ENCODE measurements at places on chromosomes 7 and 10. TPM values are rescaled to one million over a fixed set of nuclear protein-coding genes. Genes with fewer than 3 reads are reported as not detected.

The CYP2W1 gene
- total RNA-seq = not detected

- H3K4me3 ChIP-seq = no peak overlapping the region
- H3K27ac ChIP-seq = no peak overlapping the region
- no peak for DNase-seq
- no peaks in the 10 kb centered on the region for H3K27me3 ChIP-seq
Measured at GRCh38 chr10:112349521-112350085, 24.3 kb upstream of the ACSL5 start.

GRCh38 chr10:9301148-9301547 is 1246.7 kb downstream of the GATA3 start:
- no peaks in the 10 kb centered on the region for H3K4me1 ChIP-seq
- no peak overlapping the region for H3K27ac ChIP-seq
- H3K27me3 ChIP-seq = no peaks in the 10 kb centered on the region
- no peak overlapping the region for H3K4me3 ChIP-seq
- H3K36me3 ChIP-seq = no peaks in the 10 kb centered on the region

- H3K4me3 ChIP-seq = no peak within 1 kb of the TSS
- H3K27me3 ChIP-seq = no peaks in the 10 kb centered on the region
- H3K36me3 ChIP-seq = no peaks in the 10 kb centered on the region
- no peak within 1 kb of the TSS for H3K27ac ChIP-seq
Measured at GRCh38 chr7:105963038-105963667, at the start of gene CDHR3. CDHR3 (plus strand) TSS chr7:105963264; CDS start chr7:105963319, 55 bp downstream.

DNA sequence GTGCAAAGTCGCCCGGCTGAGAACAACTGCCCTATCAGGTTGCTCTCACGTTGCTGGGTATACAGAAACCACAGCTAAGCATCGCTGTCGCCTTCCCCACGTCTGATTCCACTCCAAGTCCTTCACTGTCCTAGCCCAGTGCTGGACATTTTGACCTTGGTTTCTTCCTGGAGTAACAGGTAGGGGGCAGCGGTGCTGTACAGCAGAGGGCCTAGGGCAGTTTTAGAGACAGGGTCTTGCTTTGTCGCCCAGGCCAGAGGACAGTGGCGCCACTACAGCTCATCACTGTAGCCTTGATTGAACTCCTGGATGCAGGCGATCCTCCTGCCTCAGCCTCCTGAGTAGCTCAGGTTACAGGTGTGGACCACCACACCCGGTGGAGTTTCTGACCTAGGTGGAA is 2.6 kb downstream of the CLDN15 start:
- no peaks in the 10 kb centered on the region for H3K36me3 ChIP-seq
- no peaks in the 10 kb centered on the region for H3K27me3 ChIP-seq
- no peak overlapping the region for H3K27ac ChIP-seq
- DNase-seq = no peak
- H3K4me3 ChIP-seq = no peak overlapping the region
- H3K4me1 ChIP-seq = peaks cover 9% of the 10 kb centered on the region

The PKD2L1 gene
- total RNA-seq = not detected

The SFTPA2 gene
- total RNA-seq = not detected

GRCh38 chr10:61835069-61835945 is 66.2 kb upstream of the ARID5B start:
- H3K27ac ChIP-seq = no peak overlapping the region
- no peaks in the 10 kb centered on the region for H3K27me3 ChIP-seq
- H3K36me3 ChIP-seq = no peaks in the 10 kb centered on the region

GRCh38 chr10:99996671-99997648 is 12.8 kb downstream of the DNMBP start:
- peaks cover 21% of the 10 kb centered on the region for H3K4me1 ChIP-seq
- H3K4me3 ChIP-seq = no peak overlapping the region

The LRRD1 gene
- total RNA-seq = not detected

GRCh38 chr7:36360244-36360643 is 29.4 kb upstream of the ANLN start:
- H3K27me3 ChIP-seq = peaks cover 18% of the 10 kb centered on the region
- H3K27ac ChIP-seq = no peak overlapping the region
- H3K4me1 ChIP-seq = no peaks in the 10 kb centered on the region
- H3K36me3 ChIP-seq = no peaks in the 10 kb centered on the region
- DNase-seq = no peak

GRCh38 chr10:124705817-124706461 is 38.2 kb downstream of the FAM53B start:
- H3K4me3 ChIP-seq = no peak overlapping the region
- H3K4me1 ChIP-seq = peaks cover 95% of the 10 kb centered on the region
- DNase-seq = no peak

The SPDYE6 gene
- total RNA-seq = not detected

The CHN2 gene
- total RNA-seq = 2.4 TPM

DNA sequence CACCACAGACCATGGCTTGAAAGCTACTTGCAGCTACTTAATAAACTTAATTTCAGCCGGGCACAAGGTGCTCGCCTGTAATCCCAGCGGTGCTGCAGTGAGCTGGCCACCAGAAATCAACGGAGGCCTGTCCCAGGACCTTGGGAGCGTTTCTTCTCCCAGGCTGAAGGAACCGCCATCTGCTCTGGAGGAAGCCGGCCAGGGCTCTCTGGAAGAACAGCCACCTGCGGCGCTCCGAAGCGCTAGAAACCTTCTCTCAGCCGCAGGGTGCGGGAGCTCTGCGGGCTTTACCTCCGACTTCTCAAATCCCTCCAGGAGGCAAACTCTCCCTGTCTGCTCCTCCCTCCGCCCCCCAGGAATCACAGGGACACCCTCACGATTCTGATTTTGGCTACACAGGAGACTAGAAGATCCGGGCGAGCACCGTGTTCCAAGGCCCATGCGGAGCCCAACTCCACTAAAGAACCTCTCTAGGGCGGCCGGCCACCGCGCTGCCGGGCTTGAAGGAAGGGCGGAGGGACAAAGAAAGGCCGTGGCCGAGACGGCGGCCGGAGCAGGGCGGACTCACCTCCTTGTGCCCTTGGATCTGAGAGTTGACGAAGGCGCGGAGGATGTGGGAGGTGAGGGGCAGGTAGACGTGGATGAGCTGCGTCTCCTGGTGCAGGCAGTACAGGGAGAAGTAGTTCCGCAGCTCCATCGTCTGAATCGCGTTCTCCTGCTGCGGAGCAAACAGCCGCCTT is 14.4 kb downstream of the NUDT1 start:
- H3K4me1 ChIP-seq = peaks cover 7% of the 10 kb centered on the region
- H3K27ac ChIP-seq = no peak overlapping the region

DNA sequence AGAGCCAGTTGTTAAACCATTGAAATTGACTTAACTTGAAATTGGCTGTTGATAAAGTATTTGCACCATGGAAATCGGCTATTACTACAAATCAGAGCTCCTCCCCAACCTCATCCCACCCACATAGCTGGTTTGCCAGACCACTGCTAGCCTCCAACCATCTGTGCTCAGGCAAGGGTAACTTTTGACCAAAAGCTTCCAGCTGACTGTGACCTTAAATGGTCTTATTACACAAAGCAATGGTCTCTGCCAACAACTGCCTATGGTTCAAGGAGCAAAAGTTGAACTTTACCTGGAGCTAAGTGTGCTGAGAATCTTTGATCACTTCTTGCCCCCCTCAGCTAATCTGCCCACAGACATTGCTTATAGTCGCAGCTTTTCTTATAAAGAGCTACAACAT is 48.5 kb upstream of the ADRB1 start:
- no peak for DNase-seq
- peaks cover 69% of the 10 kb centered on the region for H3K27me3 ChIP-seq
- H3K4me1 ChIP-seq = peaks cover 13% of the 10 kb centered on the region
- H3K36me3 ChIP-seq = no peaks in the 10 kb centered on the region
- no peak overlapping the region for H3K4me3 ChIP-seq
- no peak overlapping the region for H3K27ac ChIP-seq

DNA sequence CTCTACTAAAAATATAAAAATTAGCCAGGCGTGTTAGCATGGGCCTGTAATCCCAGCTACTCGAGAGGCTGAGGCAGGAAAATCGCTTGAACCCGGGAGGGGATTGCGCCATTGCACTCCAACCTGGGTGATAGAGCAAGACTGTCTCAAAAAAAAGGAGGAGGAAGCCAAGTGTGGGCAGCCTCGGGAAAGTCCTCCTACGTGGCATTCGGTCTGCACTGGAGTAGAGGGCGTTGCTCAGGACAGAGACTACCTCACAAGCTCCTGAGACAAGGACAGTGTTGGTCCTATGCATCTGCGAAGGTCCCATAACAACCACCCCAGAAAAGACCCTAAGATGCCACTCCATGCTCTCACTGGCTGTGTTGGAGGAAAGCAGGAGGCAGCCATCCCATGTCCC is 10.0 kb upstream of the SERPINE1 start:
- H3K27ac ChIP-seq = no peak overlapping the region
- H3K36me3 ChIP-seq = no peaks in the 10 kb centered on the region
- no peak for DNase-seq
- peaks cover 5% of the 10 kb centered on the region for H3K4me1 ChIP-seq
- no peak overlapping the region for H3K4me3 ChIP-seq
- peaks cover 16% of the 10 kb centered on the region for H3K27me3 ChIP-seq

DNA sequence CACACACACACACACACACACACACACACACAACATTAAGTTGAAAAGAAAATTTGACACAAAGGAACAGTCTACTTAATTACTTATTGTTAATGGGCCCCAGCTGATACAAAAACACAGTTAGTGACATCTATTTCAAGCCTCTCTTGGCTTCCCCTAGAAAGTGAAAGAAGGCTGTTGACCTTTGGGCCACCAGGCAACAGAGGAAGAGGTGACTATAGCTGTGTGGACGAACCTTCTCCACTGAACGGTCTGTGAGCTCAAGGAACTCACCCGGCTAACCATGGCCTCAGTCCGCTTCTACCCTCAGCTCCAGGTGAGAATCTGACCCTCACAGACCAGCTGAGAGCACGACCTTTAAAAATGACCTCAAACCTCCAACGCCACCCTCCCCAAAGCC is 32.9 kb upstream of the CALN1 start:
- no peaks in the 10 kb centered on the region for H3K27me3 ChIP-seq
- DNase-seq = no peak
- H3K4me3 ChIP-seq = no peak overlapping the region

DNA sequence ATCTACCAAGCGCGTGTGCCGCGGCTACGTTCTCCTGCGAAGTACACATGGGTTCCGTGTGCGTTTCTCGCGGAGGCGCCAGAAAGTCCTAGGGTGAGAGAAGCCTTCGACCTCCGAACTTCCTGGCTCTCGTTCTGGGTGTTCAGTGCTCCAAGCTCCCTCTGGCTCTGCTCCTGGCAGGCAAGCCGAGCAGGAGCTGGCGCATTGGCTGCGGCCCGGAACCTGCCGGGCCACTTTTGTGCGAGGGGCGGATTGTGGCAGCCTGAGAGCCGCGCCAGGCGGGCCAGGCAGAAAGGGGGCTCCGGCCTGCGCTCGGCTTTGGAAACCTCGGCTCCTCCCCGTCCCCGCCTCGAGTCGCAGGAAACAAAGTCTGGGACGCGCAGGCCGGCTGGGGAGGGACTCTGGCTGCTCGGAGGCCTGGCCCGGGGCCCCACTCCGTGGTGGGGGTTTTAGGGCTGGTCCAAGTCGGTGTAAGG is 9.6 kb downstream of the EMX2 start:
- peaks cover 6% of the 10 kb centered on the region for H3K36me3 ChIP-seq
- no peak for DNase-seq
- peaks cover 77% of the 10 kb centered on the region for H3K27me3 ChIP-seq
- H3K4me1 ChIP-seq = peaks cover 14% of the 10 kb centered on the region
- no peak overlapping the region for H3K27ac ChIP-seq

GRCh38 chr10:96904648-96905047 is 72.5 kb downstream of the LCOR start:
- DNase-seq = no peak
- no peak overlapping the region for H3K27ac ChIP-seq
- H3K4me1 ChIP-seq = peaks cover 7% of the 10 kb centered on the region

GRCh38 chr10:28113202-28113601 is 114.3 kb upstream of the ODAD2 start:
- DNase-seq = no peak
- no peak overlapping the region for H3K4me3 ChIP-seq
- no peaks in the 10 kb centered on the region for H3K27me3 ChIP-seq
- H3K36me3 ChIP-seq = no peaks in the 10 kb centered on the region

The HABP2 gene
- total RNA-seq = not detected

- peaks cover 9% of the 10 kb centered on the region for H3K36me3 ChIP-seq
- peaks cover 14% of the 10 kb centered on the region for H3K4me1 ChIP-seq
- H3K27ac ChIP-seq = no peak overlapping the region
- no peaks in the 10 kb centered on the region for H3K27me3 ChIP-seq
Measured at GRCh38 chr7:149887311-149887710, 13.5 kb downstream of the ATP6V0E2 start.

DNA sequence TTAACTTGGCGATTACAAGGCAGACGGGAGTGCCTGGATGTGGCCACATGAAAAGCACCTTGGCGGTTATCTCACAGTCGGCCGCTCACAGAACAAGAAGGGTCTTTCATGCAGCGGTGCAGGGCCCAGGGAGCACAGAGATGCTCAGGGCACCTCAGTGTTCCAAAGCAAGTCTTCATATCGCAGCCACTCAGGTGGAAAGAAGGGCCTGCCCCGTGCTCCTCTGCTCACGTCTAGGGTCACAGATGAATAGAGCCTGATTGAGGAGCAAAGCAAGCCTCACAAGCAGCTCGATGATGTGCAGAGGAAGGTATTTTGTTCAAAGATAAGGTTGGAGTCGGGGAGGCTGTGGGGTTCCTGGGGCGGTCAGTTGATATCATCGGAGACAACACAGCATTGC is 297.8 kb downstream of the WDR11 start:
- DNase-seq = no peak
- H3K27me3 ChIP-seq = no peaks in the 10 kb centered on the region
- no peaks in the 10 kb centered on the region for H3K4me1 ChIP-seq
- no peaks in the 10 kb centered on the region for H3K36me3 ChIP-seq
- no peak overlapping the region for H3K4me3 ChIP-seq
- H3K27ac ChIP-seq = no peak overlapping the region

DNA sequence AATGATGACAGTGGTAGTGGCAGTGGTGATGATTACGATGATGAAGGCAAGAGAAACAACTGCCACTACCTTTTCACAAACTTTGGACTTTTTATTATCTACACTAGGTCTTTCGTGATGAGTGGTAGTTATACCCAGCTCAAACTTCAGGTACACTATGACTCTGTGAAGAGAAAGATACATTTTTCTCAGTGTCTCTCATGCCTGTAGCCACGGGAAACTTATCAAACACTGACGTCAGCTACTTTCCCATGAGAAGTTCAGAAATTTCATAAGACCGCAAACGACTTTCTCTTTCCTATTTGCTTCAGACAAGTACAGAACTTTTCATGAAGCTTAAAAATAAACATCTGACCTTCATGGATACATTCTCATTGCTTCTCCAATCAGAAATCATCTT is 57.0 kb downstream of the CALD1 start:
- H3K27ac ChIP-seq = no peak overlapping the region
- no peak for DNase-seq
- no peak overlapping the region for H3K4me3 ChIP-seq
- no peaks in the 10 kb centered on the region for H3K27me3 ChIP-seq

GRCh38 chr7:97859606-97860204 is 12.5 kb downstream of the ASNS start:
- peaks cover 45% of the 10 kb centered on the region for H3K36me3 ChIP-seq
- DNase-seq = no peak
- H3K4me3 ChIP-seq = no peak overlapping the region
- H3K4me1 ChIP-seq = peaks cover 7% of the 10 kb centered on the region
- no peaks in the 10 kb centered on the region for H3K27me3 ChIP-seq

The NRG3 gene
- total RNA-seq = not detected

Measured in activated CD4-positive, alpha-beta T cell treated with anti-CD3 and anti-CD28 coated beads, Interleukin-2, amount 10 ng/mL, durations not matched to agents 7 days and 5 days (primary cell).